ENCODE measurements at places on chromosomes 2 and 18.

GRCh38 chr2:127027715-127028114 is 79.2 kb downstream of the BIN1 start:
- no peak for DNase-seq

DNA sequence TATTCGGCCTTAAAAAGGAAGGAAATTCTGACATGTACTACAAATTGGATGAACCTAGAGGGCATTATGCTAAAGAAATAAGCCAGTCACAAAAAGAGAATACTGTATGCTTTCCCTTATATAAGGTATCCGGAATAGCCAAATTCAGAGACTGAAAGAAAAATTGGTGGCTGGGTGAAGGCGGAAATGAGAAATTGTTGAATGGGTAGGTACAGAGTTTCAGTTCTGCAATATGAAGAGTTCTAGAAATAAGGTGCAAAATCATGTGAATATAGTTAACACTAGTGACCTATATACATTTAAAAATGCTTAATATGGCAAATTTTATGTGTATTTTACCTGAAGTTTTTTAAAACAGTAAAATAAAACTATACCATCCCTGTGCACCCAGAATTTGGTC is 43.1 kb downstream of the RMP24 start:
- no peak for DNase-seq

DNA sequence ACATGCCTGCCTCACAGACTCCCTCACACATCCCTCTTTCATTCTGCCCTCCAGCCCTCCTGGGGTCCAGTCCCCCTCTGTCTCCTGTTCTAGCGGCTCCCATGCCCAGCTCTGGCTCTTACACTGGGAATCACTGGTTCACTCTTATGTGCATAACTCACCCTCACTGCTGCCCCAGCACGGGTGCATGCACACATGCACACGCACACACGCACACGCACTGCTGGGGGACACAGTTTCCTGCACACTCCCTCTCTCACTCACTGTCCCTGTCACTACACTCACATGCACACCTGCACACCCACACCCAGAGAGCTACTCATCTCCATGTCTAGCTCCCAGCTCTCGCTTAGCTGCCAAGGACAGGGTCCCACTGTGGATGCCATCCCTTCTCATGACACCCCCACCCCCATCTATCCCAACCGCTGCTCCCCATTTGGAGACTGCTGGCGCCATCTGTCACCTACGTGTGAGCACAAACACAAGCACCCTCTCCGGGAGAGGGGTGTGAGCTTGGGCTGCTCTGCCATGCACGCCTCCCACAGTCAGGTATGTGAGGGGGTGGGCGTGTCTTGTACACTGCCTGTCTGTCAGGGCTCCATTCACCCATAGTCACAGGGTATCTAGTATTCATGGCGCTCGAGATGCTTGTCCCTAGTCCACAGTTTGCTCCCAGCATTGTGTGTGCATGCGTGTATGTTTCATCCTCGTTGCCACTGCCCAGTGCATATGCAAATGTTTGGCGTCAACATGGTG is 1.8 kb downstream of the ASIC4 start:
- DNase-seq = no peak

- DNase-seq = peak; percentile 88
These were observed 1.6 kb downstream of the DYTN start for GRCh38 chr2:206716623-206717022.

- peak; percentile 95 for DNase-seq
These were observed at the start of gene GCC2 for GRCh38 chr2:108448678-108449409. Gene GCC2 (plus strand): TSS chr2:108449206. CDS start chr2:108449275, 69 bp downstream.

GRCh38 chr2:81675641-81676040 is 1371.1 kb upstream of the LRRTM1 start:
- no peak for DNase-seq

DNA sequence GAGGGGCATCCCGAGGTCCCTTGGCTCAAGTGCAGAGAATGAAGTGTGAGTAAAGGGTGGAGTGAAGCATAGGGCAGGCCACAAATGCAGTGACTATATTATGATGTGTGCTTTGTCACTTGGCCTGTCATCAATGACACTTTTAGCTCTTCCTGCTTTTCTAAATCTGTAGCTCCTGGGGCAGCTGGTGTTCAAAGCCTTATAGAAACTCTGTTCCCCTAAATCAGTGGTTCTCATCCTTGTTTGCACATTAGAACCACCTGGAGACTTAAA is 135.6 kb upstream of the LGALSL start:
- DNase-seq = no peak

DNA sequence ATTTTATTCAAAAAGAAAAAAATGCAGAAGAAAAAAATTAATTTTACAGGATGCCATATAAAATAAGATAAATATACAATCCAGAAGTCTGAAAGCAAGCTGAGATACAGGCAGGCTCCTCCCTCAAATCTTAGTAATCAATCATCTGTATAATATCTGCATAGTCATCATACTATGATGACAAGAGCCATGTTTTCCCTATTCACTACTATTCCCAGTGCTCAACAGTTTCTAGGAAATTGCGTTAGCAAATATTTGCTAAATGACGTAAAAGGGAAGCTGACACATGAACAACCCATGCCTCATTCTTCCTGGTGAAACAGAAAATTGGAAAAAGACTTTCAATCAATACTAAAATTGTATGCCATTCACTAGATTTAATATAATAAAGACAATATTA is 793.2 kb downstream of the SUCLG1 start:
- no peak for DNase-seq

GRCh38 chr18:57331718-57332117 is 20.6 kb upstream of the ST8SIA3 start:
- no peak for DNase-seq

DNA sequence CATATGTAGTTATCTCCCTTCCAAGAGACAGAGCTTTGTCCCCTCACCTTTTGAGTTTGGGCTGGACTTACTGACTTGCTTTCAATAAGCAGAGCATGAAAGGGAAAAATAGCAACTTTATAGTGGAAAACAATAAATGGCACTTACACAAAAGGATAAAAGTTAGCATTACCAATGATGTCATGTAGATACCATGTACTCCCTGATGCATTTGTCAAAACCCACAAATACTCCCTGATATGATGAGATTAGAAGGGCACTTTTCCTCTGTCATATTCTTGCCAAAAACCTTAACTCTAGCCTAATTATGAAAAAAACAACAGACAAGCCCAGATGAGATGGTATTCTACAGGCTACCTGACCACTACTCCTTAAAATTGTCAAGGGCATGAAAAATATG is 16.0 kb downstream of the HIBCH start:
- no peak for DNase-seq

DNA sequence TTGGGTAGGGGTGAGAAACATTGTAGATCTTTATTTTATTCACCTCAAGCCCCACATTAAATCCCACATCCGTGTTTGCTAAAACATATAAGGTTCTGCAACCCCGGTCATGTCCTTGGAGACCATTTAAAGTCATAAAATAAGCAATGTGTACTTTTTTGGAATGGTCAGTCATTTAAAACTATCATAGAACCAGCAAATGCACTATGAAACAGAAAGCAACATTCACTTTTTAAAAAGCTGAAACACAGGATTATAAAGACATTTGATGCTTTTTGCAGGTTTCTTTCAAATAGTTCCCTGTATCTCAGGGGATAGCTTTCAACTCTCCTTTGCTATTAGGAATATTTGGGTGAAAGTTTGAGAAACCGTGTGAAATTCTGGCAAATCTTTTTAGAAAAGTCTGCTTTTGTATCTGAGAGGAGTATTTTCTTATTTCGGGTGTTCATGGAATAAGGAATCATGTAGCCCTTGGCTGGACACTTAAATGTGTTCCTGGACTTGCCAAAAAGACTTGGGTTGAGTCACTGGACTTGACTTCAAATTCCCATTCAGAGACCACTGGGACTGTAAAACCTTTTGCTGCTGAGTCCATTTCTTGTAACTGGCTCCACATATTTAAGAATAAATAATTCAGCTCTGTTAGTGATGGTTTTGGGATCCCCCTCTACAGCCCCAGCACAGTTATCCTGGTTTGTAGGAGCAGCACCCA is 5.9 kb upstream of the CETN1 start:
- no peak for DNase-seq

- DNase-seq = no peak
These were observed 112.0 kb downstream of the ACTR3 start for GRCh38 chr2:114001937-114002336.

DNA sequence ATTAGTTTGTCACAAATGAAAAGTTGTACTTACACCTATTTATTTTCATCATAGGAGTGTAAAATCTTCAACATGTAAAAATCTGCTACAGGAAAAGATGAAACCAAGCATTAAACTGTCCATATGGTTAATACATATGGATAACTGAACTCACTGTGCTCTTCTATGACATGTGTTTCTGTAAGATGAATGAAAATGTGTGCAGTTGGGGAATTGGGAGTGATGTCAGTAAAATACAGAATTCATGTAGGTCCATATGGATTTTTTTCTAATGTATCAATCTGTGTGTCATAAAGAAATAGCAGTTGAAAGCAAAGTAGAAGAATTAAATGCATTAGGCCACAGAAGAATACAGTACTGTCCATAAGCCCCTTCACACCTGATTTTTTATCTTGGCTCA is 178.4 kb upstream of the COL3A1 start:
- no peak for DNase-seq

DNA sequence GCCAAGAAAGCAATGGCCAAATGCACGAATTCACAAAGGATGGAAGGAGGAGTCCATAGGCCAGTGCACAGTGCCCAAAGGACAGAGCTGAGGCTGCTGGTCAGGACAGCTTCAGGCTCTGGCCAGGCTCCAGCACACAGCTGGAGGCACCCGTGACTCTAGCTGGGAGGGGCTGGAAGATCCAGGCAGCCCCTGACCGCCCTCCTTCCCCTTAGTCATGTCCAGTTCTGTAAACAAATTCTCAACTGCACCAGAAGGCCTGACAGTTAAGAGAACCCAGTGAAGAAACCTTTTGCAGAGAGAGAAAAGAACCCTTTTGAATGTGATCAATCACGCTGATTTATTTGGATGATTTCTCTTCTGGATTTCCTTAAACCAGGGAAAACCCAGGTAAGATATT is 7.7 kb upstream of the YWHAQ start:
- DNase-seq = no peak

GRCh38 chr18:73352546-73352945 is 484.8 kb upstream of the NETO1 start:
- no peak for DNase-seq

GRCh38 chr2:134268265-134268664 is 14.4 kb downstream of the MGAT5 start:
- DNase-seq = no peak

GRCh38 chr2:120669121-120669952 is 66.3 kb upstream of the GLI2 start:
- DNase-seq = peak; percentile 83

GRCh38 chr2:19838616-19839015 is 63.2 kb downstream of the TTC32 start:
- no peak for DNase-seq

- DNase-seq = no peak
These were observed 762.3 kb upstream of the ID2 start for GRCh38 chr2:7919510-7919909.

GRCh38 chr2:53969968-53970723 is 647 bp downstream of the PSME4 start:
- DNase-seq = peak; percentile 11

DNA sequence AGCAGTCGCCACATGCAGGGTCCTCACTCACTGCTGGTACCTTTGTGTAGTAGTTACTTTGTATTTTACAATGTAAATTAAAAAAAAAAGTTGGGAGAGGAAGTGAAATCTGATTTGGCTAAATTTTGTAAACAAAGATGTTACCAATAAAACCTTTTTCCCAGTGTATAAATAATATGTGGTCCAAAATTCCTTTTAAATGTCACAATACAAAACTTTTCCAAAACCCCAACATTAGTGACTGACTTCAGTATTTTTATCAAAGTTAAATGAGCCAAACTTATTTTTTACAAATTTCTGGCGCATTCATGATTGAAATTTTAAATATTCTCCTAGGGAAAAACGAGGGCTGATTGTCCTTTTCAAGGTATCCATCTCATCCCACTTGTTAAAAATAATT is 239.9 kb downstream of the AGAP1 start:
- DNase-seq = no peak

DNA sequence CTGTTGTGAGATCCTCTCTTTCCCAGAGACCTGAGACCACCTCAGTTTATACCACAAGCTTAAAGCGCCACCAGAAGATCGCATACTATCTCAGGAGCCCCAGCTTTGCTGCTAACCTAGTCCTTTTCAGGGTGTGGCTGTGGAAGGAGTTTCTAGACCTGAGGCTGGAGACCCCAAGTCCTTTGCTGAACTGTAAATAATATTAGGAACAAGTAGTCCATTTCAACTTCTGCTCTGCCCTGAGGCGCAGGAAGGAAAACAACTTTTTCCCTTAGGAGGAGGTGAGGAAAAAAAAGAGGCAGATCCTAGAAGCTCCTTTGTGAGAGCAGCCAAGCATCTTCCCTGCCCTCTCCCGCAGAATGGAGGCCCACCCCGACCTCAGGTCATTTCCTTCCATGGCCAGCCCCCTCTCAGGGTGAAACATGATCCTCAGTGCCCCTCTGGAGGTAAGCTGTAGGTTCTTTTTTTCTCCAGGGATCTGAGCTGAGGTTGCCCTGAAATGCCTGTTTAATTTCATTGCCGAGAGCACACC is 122.8 kb upstream of the LGALSL start:
- no peak for DNase-seq

- no peak for DNase-seq
These were observed 13.0 kb downstream of the STK25 start for GRCh38 chr2:241495172-241496002.

DNA sequence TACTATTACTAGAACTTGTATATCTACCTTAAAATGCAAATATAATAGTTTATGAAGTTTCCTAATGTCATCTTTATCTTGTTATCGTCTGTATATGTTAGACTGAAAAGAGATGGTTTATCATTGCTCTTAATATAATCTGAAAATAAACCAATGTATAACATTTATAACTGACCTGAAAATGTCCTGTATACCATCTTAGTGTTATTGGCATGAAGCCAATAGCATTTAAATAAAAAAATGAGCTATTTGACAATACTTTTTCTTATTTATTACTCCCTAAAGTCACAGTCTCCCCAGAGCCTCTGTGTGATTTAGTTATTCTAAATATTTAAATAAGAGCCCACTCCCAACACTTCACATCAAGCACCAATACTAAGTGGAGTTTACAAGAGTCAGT is 1.8 kb downstream of the VWC2L start:
- DNase-seq = no peak
